Myocyte (in vitro differentiated cells): ENCODE measurements at places on chromosomes 3 and 15.
A peak's percentile ranks its signal among the peaks of the same experiment; 100 is the strongest.

GRCh38 chr3:189132231-189132671 is 39.5 kb upstream of the TPRG1 start:
- DNase-seq: peak; percentile 86

GRCh38 chr15:62856466-62857246 is 185.9 kb upstream of the TPM1 start:
- no peak for DNase-seq

- no peak for DNase-seq
Measured at GRCh38 chr3:107001635-107002034, 375.6 kb upstream of the CCDC54 start.

- no peak for DNase-seq
Measured at GRCh38 chr3:71303627-71304200, 279.8 kb downstream of the FOXP1 start.

DNA sequence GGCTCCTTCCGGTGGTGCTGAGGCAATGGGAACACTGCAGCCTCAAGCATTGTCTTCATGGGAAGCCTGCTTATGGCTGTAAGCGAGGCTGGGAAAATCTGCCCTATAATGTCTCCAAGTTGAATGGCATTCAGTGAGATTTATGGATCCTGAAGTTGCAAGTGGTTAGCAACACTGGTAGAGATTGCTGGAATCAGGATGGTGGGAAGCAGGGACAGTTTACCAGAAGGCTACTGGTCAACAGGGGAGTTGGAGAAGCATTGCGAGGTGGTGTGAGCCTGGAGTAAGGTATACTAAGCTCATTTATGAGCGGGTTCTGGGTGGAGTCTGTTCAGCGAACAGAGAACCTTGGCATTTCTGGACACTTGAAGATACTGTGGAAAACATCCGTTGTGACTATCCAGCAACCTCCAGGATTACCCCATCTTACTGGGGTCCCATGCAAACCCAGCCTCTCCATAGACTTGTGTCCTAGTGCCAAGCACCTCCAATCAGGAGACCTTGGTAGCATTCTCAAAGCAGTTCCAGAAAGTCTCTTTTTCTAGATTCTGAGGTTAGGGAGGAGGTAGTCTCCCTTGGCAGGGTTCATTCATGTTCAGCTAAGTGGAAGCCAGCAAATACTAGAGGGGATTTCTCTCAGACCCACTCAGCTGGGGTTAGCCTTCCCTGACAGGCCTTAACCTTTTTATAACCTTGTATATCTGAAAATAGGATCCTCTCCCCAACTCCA is 7.3 kb downstream of the RPSA start:
- DNase-seq: no peak

DNA sequence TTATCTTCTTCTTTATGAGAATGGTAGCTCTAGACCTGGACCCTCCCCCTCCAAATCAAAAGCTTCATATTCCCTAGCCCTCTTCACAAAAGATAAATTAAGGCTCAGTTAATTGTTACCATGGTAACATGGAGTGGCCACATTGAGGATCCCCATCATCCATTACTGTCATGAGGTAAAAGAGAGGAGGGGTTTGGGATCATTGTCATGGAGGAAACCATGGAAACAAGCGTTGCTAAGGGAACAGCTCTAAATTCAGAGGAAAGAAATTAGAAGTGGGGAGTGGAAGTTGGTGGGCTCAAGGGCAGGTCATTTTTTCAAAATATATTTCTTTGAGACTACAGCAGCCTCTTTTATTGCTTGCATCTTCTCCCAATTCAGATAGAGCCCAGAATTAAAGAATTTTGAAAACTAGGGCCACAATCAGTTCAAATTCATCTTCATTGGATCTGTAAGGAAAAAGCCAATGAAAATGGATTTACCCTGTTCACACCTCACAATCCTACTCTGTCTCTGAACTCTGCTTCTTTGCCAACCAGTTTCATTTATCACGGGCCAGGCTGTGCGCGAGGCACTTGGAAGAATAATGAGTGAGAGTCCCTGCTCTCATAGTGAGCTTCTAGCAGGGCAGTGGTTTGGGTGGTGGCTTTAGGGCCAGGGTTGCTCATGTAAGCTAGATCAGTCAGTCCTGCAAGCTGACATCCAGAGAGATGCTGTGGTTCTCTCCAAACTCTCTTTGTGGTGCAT is 11.6 kb upstream of the AEN start:
- no peak for DNase-seq

DNA sequence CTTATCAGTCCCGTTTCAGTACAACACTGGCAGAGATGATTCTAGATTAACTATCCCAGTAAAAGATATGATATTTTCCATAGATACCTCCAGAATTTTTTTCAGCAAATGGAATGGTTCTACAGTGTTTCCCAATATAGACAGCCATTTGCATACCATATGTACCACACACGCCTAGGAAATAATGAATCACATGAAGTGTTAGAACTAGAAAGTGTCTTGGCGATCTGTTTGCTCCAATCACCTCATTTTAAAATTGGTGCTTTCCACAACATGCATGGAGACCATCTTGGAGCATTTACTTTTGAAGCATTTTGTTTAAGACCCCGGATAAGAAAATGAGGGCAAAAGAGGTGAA is 2.0 kb downstream of the C2CD4A start:
- no peak for DNase-seq

GRCh38 chr3:188296761-188297612 is 143.0 kb downstream of the LPP start:
- DNase-seq: no peak

DNA sequence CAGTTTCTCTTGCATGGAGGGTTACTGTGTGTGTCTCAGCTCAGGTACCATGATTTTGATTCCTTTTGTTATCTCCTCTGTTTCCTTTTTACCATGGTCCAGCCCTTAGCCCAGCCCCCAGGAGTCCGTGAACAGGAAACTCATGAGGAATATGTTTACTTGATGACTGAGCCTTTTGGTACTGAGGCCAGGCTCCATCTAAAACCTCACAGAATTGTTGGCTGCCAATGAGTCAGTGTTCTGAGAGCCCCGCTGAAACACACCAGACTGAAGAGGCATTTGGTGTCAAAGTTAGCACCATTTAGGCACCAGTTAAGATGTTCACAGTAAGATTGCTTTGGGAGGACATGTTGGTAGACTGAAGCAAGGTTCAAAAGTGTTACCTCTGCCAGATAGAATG is 80.9 kb downstream of the DGKG start:
- DNase-seq: peak; percentile 40

- no peak for DNase-seq
Measured at GRCh38 chr3:140341203-140341602, 336.7 kb upstream of the TRIM42 start.

GRCh38 chr3:43950775-43951174 is 260.0 kb downstream of the ABHD5 start:
- no peak for DNase-seq

DNA sequence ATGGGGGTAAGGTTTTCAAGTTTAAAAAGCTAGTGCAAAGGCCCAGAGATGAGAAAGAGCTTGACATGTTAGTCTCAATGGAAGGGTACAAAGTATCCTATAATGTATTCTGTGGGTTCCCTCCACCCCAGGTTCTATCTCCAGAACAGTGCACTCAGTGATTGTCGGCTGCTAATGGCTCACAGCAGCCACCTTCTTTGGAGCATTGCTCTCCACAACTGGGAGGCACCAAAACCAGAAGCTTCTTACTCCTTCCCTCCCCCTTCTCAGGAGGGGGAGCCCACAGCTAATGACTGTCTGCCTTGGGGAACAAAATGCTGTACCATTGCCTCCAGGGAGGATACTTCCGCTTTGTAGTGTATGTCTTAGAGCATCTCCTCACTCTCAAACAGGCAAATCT is 439.4 kb upstream of the RBMS3 start:
- no peak for DNase-seq

DNA sequence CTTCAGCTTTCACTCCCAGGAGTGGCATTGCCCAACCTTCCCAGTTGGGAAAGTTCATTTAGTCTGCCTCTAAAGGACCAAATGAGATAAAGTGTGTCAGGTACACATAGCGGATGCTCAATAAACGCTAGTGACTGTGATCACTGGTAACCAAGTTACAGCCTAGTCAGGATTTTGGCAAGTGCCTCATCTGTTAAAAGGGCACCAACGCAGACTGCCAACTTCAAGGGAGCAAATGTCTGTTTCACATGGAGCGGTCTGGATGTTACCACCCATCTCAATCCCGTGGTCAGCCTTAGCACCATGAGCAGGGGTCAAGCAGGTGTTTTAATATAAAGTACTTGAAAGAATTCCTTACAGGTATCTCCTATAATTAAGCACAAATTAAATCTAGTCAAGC is 22.7 kb downstream of the SLCO3A1 start:
- no peak for DNase-seq

- DNase-seq: peak; percentile 53
Measured at GRCh38 chr3:43317461-43318316, 31.3 kb downstream of the SNRK start.

DNA sequence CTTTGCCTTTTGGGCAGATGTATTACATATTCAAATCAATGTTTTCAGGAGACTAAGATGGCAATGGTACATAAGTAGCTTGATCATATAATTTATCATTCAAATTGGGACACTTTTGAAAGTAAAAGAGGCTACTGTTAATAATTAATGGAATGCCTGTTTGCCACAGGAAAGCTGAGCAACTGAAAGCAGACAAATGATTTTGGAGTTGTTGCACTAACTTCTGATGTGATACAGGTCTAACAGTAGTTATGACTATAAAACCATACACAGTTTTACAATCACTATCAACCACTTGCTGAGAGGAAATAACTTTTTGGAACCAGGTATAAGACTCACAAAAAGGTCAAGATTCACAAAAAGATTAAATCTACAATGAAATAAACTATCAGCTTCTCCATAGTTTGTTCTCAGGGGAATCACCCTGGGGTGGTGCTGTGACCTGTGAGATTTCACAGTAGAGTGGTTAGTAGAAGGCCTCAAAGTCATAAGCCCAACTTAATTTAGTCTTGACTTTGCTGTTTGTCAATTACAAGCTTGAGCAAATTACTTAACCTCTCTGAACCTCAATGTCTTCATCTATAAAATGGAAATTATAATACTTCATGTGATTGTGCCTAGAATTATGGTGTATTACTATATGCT is 42.7 kb downstream of the HHLA2 start:
- DNase-seq: no peak

DNA sequence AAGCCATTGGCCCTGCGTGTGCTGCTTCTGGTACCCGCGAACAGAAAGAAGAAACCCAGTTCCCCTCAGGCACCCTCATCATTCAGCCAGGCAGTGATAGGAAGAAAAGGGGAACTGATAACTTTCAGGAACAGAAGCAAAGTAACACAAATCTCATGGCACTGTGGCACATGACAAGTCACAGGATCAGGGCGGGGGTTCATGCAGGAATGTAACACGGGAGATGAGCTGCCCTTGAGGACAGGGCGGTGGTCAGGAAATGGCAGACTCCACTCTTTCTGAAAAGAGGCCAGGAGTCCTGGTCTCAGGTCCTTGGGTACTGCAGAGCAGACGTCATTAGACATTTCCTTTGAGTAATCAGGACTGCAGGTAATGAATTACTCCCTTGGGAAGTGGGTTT is 95.5 kb downstream of the CCNL1 start:
- no peak for DNase-seq

GRCh38 chr3:187828579-187829452 is 83.5 kb upstream of the BCL6 start:
- DNase-seq: no peak

DNA sequence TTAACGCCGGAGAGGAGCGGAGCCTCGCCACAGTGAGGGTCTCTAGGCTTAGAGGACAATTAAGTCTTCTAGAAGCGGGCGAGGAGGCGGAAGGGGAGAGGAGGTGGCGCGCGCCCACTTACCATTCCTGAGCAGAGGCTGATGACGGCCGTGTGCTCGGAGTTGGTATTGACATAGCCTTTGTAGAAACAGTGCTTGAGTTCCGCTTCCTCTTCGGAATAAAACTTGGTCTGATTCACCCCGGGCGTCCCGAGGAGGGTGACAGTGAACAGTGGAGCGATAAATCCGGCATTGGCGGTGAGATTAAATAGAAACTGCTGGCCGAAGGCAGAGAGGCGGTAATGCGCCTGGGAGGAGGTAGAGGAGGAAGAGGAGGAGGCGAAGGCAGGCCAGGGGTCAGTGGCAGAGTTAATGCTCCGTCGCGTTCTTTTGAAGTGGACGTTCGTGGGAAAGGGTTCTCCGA is 1.3 kb downstream of the ADAMTS9 start:
- peak; percentile 56 for DNase-seq

GRCh38 chr3:64291956-64292355 is 66.7 kb upstream of the PRICKLE2 start:
- DNase-seq: peak; percentile 34

DNA sequence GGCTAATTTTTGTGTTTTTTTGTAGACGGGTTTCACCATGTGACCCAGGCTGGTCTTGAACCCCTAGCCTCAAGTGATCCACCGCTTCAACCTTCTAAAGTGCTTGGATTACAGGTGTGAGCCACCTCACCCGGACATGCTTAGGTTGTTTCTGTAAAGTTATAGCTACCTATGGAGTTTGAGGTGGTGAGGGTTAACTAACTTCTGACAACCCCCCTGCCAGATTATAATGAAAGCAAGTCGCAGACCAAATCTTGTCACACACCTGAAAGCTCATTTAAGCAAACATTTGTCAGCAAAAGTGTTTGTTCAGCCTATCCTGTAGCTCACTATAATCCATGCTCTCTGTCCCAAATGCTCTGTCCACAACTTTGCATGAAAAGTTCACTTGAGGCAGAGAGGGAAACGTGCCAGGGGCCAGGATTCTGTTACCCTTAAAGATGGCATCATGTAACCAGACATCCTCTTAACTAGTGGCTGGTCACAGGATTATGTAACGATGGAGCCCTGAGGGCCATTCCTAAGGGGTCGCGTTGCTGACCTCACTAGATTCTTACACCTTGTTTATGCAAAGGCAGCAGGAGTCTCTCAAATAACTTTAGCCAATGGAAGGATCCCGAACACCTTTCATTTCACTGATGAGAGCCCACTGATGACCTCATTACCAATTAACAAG is 24.1 kb upstream of the SENP5 start:
- DNase-seq: no peak

DNA sequence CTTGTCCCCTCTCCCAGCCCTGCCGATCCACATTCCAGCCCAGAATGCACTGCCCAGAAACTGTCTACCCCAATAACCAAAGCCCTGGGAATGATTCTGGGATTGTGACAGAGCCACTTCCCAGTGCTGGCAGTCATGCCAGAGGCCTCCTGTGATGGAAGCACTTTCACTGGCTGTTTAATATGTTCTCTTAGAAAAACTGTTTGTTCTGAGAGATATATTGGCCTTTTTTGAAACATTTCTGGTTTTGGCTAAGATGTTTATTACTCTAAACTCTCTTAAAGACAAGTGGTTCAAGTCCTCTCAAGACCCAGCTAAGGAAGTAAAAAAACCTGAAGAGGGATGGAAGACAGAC is 74.0 kb upstream of the HACD2 start:
- no peak for DNase-seq

GRCh38 chr3:136276049-136276755 is 26.1 kb downstream of the PCCB start:
- no peak for DNase-seq
